Amniotic stem cell (primary cell): ENCODE measurements at places on chromosomes 2 and 18.

DNA sequence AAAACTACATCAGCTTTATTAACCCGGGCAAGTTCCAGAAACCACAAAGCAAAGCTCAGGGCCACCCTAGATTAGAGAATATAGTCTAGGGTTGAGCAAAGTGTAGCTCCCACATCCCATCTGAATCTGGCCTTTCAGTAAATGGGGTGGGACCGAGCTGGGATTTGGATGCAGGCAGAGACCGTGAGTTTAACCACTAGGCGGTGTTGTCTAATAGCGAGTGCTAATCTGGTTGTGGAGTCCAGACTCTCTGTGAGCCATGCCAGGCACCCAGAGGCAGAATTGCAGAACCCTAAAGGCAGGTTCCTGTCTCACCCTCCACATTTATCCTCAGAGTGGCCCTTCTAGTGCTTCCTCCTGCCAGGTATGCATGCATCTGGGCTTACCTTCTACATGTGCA is 435.9 kb downstream of the TSN start:
- DNase-seq, result no peak

- DNase-seq, result no peak
These were observed 68.8 kb downstream of the WDSUB1 start for GRCh38 chr2:159217676-159218075.

DNA sequence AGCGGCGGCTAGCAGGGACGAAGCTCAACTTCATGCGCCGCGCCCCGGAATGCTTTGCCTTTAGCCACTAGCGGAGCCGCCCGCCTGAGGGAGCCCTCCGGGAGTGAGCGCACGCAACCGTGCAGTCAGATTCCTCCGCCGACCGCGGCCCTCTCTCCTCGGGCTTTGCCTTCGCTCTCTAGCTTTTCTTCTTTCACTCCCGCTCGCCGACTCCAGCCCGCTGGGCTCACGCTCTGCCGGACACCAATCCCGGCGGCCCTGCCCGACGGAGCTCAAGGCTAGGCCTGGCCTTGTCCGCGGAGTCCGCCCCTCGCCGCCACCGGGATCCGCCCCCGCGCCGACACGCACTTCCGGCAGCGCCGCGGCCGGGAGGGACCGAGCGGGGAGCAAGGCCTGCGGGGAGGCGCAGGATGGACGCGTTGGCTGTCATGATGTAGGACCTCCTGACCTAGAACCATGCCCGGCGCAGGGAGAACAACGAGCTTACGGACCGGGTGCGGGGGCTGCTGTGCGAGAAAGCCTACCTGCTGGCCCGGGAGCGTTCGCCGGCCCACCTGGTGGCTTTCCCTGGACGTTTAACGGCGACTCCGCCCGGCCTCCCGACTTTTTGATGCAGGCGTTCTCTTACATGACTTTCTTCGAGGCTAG is 40.8 kb upstream of the AKAIN1 start:
- DNase-seq, result peak; percentile 62

DNA sequence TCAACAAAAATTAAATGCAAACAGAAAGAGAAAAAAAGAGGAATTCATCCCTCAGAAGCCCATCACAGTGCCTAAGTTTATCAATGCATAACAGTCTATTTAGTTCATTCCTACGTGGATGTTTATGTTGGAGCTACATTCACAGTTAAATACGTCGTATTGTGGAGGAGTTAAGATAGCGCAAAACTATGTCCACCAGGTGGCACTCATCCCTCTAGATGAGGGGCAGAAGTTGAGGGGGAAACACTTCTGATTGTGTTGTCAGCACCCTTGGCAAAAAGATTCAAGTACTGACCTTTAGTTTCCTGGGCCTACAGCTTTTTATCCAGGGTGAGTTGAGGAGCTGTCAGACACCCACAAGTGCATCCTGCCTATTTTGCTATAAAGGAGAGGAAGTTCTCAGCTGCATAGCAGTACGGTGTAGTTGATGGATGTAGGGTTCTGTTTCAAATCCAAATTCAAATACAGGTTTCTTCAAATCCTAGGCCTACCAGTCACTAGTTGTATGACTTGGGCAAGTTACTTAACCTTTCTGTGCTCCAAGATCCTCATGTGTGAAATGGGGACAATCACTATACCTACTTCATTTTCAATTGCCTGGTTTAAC is 26.8 kb upstream of the MYO1B start:
- no peak for DNase-seq

- DNase-seq, result no peak
These were observed 8.7 kb upstream of the DSG2 start for GRCh38 chr18:31489311-31489710.

GRCh38 chr2:169173876-169174275 is 104.5 kb downstream of the DHRS9 start:
- DNase-seq, result no peak

DNA sequence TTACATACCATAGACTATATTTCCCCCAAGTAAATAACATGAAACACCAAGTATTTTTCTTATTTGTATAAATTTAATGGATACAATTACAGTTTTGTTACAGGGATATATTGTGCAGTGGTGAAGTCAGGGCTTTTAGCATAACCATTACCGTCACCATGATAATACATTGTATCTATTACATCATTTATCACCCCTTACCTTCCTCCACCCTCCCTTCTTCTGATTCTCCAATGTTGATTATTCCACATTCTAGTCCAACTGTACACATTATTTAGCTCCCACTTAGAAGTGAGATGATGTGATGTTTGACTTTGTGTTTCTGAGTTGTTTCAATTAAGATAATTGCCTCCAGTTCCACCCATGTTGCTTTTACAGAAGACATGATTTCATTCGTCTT is 35.2 kb upstream of the NETO1 start:
- DNase-seq, result no peak

DNA sequence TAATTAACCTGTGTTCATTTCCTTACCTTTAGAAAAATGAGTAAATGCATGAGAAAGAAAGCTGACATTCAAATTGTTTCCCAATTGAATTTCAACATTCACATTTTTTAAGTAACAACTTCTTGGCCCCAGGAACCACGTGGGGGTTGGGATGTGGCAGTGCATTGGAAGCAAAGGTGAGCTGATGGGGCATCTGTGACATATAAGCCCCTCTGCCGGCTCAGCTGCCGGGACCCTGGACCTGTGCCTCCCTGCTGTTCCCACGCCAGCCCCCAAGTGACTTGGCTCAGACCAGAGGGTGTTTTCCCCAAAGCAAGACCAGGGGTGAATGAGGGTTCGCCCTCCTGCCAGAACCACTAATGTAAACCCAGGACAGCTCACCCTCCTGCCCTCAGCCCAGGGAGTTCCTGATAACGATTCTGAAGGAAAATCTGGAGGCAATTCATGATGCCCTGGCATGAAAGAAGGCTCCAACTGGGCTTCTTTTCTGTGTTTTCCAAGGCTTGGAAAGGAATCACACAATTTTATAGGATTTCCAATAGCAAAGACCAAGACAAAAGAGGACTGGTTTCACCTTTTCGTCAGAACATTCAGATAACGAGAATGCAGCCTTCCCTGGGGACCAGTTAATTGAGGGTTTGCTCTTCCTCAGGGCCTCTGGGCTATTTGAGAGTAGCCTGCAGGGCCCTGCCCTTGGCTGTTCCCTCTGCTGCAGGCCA is 193.2 kb upstream of the TWIST2 start:
- no peak for DNase-seq

- DNase-seq, result no peak
These were observed 94.2 kb downstream of the SLC8A1 start for GRCh38 chr2:40357667-40358066.

DNA sequence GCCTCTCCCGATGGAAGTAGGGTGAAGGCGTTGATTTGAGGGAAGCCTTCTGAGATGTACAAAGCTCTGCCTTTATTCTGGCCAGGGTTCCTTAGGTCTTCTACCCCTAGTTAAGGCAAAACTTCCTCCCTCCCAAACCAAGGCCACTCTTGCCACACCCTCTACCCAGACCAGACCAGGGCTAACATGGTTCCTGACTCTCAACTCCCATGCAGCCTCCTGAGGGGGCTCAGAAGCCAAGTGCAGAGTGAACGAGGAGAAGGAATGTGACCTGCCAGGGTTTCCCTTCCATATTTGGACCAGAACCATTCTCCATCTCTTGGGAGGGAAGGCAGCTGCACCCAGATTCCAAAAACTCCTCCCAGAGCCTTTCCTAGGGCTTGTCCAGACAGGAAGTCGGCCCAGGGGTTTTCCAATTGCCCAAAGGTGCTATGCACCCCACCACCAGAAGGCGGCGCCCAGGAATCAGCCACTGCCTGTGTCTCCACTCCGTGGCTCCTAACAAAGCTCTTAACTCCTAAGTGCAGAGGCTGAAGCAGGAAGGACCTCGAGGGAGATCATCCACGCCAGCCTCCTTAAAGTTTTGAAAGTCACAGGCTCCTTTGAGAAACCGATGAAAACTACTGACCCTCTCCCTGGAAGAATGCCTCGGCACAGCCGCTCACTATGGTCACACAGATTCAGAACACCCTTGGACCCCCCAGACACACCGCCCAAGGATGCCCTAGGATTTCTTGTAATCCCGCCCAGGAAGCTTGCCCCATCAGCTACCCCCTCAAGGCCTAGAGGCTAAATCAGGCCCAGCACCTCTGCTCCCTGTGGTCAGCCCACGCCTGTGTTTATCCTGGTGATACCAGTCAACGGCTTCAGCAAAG is 157.8 kb downstream of the SMAD2 start:
- DNase-seq, result no peak

DNA sequence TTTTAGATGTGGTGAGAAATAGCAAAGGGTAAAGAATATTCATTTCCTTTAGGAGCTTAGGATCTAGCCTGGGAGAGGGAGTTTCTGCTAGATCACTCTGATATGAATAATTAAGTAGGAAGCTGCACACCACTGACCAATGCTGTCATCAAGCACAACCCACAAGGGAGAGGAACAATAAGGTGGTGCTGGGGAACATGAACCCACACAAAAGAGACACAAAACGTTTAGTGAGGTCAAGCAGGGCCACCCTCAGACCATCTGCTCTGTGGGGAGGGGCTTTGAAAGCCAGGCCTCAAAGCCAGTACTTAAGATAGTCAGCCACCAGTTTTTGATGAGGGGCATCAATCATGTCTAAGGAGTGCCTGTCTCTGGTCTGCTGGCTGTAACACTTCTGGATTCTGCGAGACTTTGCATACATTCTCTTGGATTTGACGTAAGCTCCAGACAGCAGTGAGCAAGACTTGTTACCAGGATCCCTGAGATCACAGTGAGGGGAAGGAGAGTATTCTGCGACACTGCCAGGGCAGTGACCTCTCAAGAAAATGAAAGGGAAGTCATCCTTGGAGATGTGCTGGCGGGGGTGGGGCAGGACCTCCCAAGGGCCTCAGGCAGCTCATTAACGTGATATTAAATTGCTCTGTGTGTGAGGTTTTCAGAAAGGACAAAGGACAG is 127.0 kb downstream of the CCBE1 start:
- no peak for DNase-seq

DNA sequence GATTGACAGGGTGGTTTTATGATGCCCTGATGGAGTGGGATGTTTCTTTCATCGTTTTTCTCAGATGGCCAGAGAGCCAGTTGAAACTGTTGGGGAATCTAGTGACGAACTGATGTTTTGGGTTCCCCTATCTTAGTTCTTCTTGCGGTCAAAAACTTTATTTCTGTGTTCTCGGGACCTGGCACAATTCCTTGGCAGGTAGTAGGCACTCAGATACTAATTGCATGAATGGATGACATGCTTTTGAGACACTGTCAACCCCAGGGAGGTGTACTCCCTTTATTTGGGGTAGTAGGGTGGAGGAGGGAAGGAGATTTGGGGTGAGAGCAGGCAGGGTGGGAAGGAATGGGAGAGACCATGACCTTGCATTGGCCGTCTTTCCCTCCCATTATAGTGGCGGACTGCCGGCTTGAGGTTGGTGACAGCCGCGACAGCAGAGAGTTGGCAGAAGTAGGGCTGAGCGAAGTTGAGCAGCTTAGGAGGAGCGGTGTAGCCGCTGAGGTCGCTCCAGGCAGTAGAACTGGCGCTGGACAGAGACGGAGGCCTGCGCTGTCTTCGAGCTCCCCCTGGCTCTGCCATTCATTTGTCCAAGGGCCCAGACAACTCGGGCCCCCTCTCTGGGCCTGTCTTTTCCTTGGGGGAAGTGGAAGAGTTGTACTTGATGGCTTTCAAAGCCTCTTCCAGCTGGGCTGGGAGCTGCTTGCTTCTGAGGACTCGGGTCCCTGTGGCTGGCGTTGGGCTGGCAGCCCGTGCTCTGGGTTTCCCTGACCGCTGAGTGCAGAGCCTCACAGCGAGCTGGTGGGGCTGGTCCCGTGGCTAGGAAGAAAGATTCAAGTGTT is 2.6 kb downstream of the TET3 start:
- no peak for DNase-seq

DNA sequence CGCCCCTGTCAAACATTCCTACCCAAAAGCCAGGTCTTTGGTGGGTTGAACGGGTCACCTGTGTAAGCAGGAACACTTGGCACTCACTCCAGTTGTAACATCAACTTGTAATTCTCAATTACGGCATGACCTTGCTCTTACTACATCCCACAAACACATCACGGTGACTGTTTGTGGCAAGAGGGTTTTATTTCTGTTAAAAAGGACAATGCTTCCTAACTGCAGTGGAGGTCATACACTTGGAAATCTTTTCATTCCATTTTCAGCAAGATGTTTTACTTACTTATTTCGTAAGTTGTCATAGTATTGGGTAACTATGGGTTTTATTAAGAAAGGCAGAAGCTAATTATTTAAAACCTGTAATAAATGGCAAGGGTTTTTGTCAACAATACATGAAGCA is 126.1 kb downstream of the ZNF516 start:
- no peak for DNase-seq

- no peak for DNase-seq
These were observed 395.4 kb upstream of the ATP5MC3 start for GRCh38 chr2:175576875-175577274.

DNA sequence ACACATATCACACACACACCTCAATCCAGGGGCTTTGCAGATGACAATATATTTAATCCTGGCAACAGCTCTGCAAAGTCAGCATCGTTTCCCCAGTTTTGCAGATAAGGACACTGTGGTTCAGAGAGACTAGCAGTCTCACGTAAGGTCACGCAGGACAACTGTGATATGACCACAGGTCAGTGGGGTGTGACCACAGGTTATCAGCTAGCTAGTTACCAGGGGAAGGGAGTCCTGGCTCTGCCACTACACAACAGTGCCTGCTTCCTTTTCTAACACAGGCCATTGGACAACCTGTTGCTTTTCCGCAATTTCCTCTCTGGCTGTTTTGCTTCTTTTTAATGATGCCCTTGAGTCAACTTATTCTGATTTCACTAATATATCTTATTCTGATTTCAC is 33.3 kb downstream of the RBMS1 start:
- DNase-seq, result no peak
